ENCODE measurements at places on chromosomes 16 and 17.

GRCh38 chr17:30393911-30394867 lies 15.5 kb downstream of the CPD start:
- no peak for DNase-seq

DNA sequence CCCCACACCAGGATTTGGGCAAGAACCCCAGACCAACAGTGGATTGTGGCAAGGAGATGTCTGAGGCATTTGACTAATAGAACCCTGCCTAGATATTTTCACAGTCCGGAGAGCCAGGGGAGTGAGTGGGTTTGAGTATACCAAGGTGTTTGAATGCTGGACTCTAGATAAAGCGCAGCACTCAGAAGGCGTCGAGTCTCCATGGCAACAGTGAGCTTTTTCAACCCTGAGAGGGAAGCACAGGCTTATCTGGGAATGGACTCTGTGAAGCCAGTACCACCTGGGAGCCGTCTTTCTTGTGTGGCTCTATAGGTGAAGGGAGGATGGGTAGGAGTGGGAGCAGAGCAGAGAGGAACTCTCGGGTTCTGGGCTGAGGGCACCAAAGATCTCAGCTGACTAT lies 147.0 kb downstream of the SHISA6 start:
- DNase-seq: no peak

DNA sequence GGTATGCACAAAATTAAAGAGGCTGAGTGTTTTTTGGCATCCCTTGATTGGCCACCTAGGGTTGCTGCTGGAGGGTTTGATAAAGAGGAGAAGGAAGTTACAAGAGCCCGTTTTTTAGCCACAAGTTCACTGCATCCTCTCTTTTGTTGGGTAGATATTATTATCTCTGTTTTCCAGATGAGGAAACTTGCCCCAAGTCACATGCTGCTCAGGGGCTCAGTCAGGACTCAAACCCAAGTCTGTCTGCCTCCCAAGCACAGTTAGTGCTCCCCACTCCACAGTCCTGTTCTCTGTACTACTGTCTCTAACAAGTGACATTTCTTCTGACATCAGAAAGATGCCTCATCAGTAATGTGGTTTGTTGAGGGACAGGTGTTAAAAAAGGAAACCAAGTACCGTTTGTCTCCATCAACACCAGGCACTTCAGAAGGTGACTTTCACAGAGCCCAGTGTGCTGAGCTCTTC lies 1.4 kb downstream of the NT5M start:
- DNase-seq: no peak

DNA sequence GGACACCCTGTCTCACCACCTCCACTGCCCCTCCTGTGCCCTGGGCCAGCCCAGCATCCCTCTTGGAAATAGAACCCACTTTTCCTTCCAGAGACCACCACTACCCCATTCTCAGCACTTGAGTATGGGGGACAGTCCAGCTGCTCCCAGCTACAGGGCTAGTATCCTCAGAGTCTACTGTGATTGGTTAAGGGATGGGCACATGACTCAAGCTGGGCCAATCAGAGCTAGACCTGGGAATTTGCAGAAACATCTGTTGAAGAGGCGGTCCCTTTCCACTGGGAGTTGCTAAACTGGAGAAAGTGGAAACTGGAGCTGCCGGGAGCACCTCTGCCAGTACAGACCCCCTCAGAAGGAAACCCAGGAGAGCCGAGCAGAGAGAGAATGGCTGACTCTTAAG lies 156.6 kb downstream of the GSG1L start:
- no peak for DNase-seq

- DNase-seq: no peak
These were observed 3.1 kb upstream of the POLG2 start for GRCh38 chr17:64499805-64500486.

DNA sequence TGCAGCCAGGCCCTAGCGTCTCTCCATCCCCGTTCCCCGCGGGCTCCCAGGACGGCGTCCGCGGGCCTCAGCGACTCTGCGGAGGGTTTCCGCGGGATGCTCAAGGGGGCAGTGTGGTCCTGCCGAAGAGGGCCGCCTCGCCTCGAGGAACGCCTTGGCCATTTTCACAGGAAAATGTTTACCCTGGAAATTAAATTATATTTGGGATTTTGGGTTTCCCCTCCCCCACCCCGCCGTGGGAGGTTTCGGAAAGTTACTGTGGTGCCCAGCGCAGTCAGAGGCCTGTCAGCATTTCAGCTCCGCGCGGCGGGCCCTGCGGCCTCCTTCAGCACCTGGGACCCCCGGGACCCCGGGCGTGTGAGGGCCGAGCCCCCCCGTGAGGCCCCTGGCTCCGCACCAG lies 94.5 kb downstream of the PCTP start:
- no peak for DNase-seq

GRCh38 chr17:18921912-18922451 lies 30.0 kb upstream of the SLC5A10 start:
- no peak for DNase-seq
